ENCODE measurements at places on chromosomes 2 and 18.

- DNase-seq, result peak; percentile 15
These were observed 7.6 kb downstream of the ESPNL start for GRCh38 chr2:238107525-238108422.

- no peak for DNase-seq
These were observed 58.8 kb downstream of the GREB1L start for GRCh38 chr18:21300908-21301200.

DNA sequence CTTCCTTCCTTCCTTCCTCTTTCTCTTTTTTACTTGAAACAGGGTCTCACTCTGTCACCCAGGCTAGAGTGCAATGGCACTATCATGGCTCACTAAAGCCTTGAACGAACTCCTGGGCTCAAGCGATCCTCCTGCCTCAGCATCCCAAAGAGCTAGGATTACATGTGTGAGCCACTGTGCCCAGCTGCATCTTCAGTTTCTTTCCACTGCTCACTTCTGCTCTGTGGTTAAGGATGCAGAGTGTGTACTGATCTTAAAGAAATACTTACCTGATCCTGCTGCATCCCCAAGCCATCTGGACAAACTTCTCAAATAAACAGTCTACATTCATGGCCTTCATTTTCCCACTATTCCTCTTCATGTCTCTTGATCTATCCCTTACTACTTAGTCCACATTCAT, 13.0 kb downstream of the DPP4 start:
- no peak for DNase-seq

DNA sequence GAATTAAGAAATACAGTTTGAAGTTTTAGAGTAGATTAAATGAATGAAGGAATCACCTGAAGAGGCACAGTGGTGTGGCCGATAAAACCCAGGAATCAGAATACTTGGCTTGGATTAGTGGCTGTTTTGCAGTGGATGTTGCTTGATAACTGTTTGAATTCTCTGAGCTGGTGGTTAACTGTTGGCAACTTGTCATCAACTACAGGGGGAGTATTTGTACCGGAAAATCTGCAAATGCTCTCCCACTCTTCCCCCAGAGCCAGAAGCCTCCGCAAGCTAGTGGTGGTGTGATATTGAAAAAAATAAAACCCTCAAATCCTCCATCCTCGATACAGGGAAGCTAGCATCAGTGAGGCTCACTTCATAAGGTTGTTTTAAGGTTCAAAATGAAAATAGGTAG, 326.7 kb downstream of the DPP10 start:
- no peak for DNase-seq

DNA sequence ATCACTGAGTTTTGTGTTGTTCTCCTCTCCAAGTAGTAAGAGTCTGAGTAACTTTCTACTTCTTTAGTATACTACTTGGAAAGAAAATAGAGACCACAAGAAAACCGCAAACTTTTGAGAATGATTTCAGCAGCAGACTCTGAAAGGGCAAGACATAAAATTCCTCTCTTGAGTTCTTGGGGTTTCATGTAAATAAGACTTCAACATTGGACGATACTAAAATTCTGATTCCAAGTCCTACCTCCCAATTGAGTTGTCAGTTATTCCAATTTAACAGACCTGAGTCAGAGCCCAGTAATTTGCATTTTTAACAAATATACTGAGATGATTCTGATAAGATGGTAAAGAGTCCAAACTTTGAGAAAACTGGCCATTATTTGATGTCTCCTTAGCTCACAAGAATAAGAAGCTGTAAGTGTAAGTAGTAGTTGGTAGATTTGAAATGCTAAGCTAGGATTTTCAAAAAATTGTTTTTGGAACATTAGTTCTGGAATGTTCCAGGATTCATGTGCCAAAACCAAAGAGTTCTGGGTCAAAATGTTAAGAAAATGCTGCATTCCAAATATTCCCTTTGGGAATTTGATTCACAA, 261.6 kb upstream of the SPOPL start:
- DNase-seq, result no peak

- DNase-seq, result no peak
These were observed 137.6 kb upstream of the BCL2L11 start for GRCh38 chr2:110983133-110983532.

- DNase-seq, result no peak
These were observed 285.6 kb downstream of the GULP1 start for GRCh38 chr2:188577231-188577630.

DNA sequence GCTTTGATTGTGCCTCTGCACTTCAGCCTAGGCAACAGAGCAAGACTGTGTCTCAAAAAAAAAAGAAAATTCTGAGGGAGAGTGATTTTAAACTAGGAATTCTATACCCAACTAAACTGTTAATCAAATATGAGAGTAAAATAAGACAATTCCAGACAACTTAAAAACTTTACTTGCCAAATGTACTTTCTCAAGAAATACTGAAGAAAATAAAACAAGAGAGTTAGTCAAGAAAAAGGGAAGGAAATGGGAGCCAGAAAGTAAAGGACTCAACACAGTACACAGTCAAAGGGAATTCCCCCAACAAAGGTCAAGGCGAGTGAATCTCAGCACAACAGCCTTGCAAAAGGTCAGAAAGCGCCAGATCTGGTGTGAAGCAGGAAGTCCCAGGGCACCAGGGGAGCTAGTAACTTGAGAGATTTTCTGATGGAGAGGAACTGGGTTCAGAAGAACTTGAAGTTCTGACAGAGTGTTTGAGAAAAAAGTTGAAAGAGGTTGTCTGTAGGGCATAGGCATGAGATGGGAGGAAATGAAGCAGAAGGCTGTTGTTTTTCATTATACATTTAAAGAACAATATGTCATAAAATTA, 22.6 kb upstream of the TBC1D8 start:
- DNase-seq, result no peak

GRCh38 chr2:185658750-185659149, 79.9 kb upstream of the FSIP2 start:
- DNase-seq, result no peak

DNA sequence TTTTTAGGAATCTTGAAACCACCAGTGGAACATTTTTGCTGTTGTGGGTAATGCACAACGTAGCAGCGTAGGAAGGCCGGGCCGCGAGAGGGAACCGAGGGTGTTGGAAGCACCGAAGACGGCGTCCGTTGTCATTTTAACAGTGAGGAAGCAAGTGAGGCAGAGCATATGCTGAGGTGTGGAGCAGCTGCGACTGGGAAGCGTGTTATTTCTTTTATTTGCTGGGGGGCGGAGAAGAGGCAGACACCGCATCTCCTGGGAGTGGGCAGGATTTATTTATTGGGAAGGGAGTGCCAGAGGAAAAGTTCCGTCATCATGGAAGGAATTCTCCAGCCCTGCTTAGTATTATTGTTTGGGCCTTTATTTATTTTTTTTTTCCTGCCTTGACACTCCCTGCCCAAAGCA, 232.8 kb downstream of the KLHL29 start:
- DNase-seq, result no peak

- DNase-seq, result no peak
These were observed 27.0 kb downstream of the DNMT3A start for GRCh38 chr2:25314514-25315315.

DNA sequence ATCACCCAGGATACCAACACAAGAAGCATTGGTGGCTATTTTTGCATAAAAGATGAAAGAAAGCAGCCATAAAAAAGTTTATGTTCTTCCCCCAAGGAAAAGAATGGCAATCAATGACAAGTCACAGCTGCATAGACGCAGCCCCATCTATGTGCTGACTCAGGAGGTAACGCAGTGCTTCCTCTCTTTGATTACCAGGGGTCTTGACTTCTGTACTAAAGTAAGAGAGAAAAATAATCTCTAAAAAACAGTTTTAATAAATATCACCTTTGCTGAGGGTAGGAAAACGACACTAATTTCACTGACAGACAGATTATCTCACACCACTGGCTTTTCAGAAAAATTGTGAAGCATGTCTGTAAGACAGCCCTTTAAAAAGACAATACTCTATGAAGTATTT, 33.9 kb upstream of the EVA1A start:
- DNase-seq, result no peak

DNA sequence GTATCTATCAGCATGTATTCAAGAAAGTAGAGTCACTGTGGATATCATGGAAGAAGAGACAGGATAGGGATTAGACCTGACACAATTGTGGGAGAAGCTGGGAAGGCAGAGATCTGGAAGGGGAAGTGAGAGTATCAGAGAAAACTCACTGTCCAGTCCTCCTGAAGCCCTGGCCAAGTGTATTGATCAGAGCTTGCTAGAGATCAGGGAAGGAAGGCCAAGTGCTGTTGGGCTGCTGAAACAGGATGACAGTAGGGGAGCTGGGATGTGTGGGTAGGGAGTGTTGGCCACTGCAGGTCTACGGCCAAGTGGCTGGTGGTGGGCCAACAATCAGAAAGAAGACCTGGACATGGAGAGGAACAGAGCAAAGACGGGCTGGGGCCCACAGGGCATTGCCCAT, 26.3 kb upstream of the TTR start:
- no peak for DNase-seq

DNA sequence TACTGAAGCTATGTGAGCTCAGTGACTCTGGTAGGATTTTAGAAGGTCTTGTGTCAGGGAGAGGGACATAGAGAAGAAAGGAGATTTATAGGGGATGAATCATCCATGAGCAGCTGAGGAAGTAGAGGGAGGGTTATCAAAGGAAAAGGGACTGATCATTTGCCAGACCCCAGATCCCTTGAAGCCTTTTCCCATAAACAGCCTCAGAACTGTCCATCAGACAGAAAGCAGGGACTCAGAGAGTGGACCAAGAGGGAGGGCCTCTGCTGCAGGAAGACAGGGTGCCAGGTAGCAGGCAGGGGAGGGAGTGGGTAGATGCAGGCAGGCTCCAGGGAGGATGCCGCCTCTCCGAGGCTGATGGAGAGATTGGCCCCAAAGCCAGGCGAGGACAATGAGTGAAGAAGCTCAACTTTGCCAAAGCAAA, 133.9 kb downstream of the TNS1 start:
- no peak for DNase-seq

DNA sequence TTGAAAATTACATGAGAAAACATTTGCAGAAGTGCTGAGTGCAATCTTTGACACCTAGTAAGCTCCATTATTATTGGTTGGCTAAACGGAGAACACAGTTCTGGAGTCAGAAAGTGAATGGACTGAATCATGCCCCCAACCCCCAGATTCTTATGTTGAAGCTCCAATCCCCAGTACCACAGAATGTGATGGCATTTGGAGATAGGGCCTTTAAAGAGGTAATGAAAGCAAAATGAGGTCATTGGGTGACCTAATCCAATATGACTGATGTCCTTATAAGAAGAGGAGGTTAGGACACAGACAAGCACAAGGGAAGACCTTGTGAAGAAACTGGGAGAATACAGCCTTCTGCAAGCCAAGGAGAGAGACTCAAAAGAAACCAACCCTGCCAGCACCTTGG, 200.9 kb upstream of the EPAS1 start:
- no peak for DNase-seq

Measured in common myeloid progenitor, CD34-positive (primary cell).